ENCODE measurements at places on chromosomes 16 and 17.

DNA sequence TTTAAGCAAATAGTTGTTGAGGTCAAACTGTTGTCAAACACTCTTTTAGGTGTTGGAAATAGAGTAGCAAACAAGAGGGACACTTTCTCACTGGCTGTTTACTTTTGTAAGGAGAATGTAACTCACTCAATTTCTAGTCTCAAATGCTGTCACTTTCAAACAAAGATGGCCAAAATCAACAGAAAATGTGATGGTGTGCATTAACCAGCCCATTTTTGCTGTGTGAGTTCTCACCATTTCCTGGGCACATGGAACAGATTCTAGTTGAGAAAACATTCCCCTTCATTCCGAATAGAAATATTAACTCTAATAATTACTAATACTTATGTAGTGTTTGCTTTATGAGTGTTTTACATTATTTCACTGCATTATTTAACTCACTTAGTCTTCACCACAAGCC is 128.2 kb upstream of the XYLT1 start:
- DNase-seq: no peak

GRCh38 chr17:65656390-65657250 is 95.2 kb upstream of the AXIN2 start:
- DNase-seq: no peak

- no peak for DNase-seq
Observed at GRCh38 chr17:49409066-49409465, 5.6 kb downstream of the PHB1 start.

- no peak for DNase-seq
Observed at GRCh38 chr17:35775583-35775982, 14.9 kb downstream of the C17orf50 start.

DNA sequence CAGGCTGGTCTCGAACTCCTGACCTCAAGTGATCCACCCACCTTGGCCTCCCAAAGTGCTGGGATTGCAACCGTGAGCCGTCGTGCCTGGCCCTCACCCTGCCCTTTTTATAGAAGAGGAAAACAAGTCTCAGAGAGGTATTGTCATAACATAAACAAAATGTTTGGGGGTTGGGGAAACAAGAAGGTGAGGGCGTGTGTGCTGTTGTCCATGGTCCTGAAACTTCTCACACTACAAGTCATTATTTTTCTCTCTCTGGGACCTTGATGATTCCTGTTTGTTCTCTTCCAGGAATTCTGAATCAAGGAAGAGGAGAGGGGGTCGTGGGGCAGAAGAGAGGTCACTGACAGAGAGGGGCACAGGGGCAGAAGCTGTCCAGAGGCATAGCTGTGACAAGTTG is 160.2 kb upstream of the LHX1 start:
- no peak for DNase-seq

DNA sequence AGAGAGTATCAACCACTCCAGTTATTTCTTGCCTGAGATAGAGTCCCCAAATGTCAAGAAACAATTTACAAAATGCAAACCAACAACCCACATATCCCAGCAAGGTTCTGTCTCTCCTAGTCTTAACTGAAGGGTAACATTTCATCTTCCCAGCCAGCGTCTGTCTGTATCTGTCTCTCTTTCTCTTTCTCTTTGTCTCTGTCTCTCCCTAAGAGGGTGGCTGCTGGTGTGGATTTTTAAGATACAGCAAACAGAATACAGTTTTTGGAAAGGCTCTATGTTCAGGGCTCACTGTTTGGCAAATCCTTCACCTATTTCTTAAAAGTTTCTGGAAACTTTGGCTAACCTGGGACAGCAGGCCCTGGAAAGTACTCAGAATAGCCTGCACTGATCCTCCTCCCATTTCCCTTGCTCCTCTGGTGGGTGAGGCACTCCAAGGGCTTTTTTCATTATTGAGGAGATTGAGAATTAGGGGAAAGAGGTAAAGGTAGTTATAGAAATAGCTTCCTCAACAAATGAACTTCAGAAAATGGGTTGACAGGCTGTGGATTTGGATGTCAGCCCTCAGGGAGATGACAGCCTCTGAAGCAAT is 6.2 kb downstream of the HOXB4 start:
- no peak for DNase-seq
